ENCODE measurements at places on chromosomes 5 and 9. TPM values are rescaled to one million over a fixed set of nuclear protein-coding genes. Genes with fewer than 3 reads are reported as not detected.

Gene SH2D3C
- total RNA-seq, result 85.3 TPM

Gene CD74
- total RNA-seq, result 2,961 TPM

Gene PCDHB5
- total RNA-seq, result 2.3 TPM

Gene ADAMTS13
- 2.0 TPM for total RNA-seq

Gene KLHL3
- total RNA-seq, result 6.8 TPM

Gene WDR38
- total RNA-seq, result not detected

Gene TAF11L13
- not detected for total RNA-seq

Gene CCDC152
- total RNA-seq, result 0.78 TPM

Gene LECT2
- not detected for total RNA-seq

Gene FLT4
- total RNA-seq, result 38.6 TPM

Gene PFN3
- total RNA-seq, result not detected

DNA sequence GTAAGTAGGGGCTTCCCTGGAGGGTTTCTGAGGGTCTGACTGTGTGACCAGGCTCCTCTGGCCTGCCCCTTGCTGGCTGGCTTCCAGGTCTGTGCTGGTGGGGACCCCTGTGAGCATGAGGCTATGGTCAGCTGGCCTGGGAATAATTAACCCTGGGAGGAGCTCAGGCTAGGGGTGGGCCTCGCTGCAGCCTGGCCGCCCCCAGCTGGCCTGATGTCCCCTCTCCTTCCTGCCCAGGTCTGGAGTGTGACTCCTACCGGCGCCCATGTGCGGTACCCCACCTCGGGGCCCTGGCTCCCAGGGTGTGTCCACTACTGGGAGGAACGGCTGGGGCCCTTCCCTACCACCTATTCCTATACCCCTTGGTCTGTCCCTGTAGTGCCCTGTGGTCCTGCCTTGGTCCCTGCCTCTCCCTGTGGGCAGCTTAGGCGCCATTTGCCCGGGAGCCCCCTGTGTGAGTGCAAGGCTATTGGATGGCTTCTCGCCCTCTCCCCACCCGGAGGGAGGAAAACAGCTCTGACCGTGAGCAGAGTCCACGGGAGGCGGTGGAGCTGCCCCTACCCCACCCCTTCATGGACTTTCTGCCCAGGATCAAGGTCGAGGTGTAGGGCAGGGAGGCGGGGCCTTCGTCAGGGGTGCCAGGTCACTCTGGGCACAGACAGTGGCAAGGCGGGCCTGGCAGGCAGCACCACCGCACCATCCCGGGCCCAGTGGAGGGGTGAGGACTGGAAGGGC lies 9.4 kb downstream of the RXRA start:
- no peak overlapping the region for H3K4me3 ChIP-seq
- DNase-seq, result no peak

DNA sequence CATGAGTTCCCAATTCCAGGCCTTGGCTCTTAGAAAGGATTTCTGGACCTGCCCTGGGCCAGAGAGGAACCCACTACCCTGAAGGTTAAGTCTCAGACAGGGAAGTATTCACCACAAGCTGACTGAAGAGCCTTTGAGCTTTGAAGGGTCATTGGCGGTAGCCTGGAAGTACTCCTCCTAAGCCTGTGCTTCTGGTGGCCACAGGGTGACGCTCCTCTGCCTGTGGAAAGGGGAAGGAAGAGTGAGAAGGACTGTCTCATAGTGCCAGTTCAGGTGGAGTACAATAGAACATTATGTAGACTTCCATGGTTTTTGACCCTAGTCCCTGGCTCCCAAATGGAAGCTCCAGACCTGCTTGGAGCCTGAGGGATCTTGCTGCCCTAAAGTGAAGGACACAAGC lies 1233.2 kb upstream of the CDH6 start:
- no peaks in the 10 kb centered on the region for H3K4me1 ChIP-seq
- H3K27me3 ChIP-seq, result no peaks in the 10 kb centered on the region
- no peak overlapping the region for H3K4me3 ChIP-seq
- no peak overlapping the region for H3K27ac ChIP-seq
- no peak for DNase-seq

GRCh38 chr5:145407300-145408047 lies 427.7 kb downstream of the PRELID2 start:
- H3K27me3 ChIP-seq, result no peaks in the 10 kb centered on the region
- no peak for DNase-seq
- no peak overlapping the region for H3K27ac ChIP-seq
- H3K36me3 ChIP-seq, result no peaks in the 10 kb centered on the region
- no peak overlapping the region for H3K4me3 ChIP-seq

GRCh38 chr5:5203451-5203850 lies 63.3 kb downstream of the ADAMTS16 start:
- no peaks in the 10 kb centered on the region for H3K4me1 ChIP-seq
- H3K4me3 ChIP-seq, result no peak overlapping the region
- no peaks in the 10 kb centered on the region for H3K27me3 ChIP-seq
- no peak overlapping the region for H3K27ac ChIP-seq

DNA sequence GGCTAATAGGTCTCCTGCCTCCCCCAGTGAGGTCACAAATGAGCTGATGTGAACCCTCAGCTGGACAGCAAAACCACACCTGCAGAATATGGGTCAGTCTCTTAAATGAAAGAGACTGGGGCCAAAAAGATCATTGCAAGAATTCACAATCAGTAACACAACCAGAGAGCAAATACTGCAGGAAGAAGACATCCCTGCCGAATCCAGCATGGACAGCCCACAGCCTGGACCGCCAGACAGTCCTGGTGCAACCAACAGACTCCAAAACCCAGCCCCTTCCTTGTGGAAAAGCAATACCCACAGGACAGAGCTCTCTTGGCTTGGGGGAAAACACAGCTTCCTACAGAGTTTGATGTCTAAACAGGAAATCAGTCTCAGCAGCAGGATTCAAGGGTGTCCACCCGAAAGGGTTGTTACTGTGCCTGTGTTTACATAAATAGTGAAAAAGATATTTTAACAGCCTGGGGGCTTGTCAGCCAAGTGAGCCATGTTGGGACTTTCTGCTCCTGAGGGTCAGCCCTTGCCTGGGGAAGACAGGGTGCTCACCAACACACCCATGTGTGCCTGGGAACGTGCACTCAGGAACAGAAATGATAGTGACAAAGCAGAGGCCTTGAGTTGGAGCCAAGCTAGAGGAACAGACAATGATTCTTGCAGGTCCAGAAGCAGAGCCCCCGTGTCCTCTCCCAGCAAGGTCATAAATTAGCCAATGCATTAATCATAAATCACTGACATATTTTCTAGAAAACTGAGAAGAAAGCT lies 106.2 kb downstream of the SEMA5A start:
- no peaks in the 10 kb centered on the region for H3K36me3 ChIP-seq
- H3K4me3 ChIP-seq, result no peak overlapping the region
- no peak overlapping the region for H3K27ac ChIP-seq

- DNase-seq, result no peak
- no peaks in the 10 kb centered on the region for H3K4me1 ChIP-seq
- no peak overlapping the region for H3K4me3 ChIP-seq
- no peaks in the 10 kb centered on the region for H3K36me3 ChIP-seq
Observed at GRCh38 chr5:65161655-65162054, 320.1 kb downstream of the ADAMTS6 start.

- no peaks in the 10 kb centered on the region for H3K27me3 ChIP-seq
- no peak overlapping the region for H3K27ac ChIP-seq
Observed at GRCh38 chr5:111266491-111266890, 42.3 kb downstream of the CAMK4 start.

DNA sequence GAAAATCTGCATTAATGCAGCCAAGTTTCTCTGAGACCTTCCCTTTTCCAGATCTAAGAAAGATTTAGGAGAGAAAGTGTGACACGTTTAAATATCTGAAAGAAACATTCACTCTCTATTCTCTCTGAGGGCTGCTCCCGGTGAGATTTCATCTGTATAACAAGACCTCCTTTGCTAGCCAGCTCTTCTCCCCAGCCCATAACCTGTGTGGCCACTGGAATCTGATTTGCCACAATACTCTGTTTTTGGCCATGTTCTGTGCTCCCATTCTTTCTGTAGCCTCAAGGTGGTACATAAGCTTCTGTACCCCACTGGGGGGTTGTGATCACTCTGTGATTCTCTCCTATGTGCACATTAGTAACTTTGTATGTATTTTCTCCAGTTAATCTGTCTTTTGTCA lies 291.0 kb upstream of the SEMA6A start:
- no peaks in the 10 kb centered on the region for H3K4me1 ChIP-seq
- H3K27ac ChIP-seq, result no peak overlapping the region
- H3K27me3 ChIP-seq, result peaks cover 4% of the 10 kb centered on the region
- H3K36me3 ChIP-seq, result no peaks in the 10 kb centered on the region

DNA sequence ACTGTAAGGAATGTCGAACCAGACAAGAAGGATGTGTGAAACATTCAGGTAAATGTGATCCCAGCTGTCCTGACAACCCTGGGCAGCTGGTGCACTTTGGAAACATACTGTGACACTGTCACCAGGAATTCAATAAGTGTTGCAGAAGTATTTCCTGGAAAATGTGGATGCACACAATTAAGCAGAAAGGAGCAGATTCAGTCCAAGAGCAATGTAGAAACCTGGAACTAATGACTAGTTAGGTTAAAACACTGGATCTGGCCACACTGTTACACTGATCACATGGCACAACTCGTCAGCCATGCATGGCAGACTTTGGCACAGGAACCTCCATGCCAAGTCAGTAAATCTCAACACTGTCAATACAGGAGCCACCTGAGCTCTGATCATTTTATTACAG lies 109.0 kb downstream of the FAM174A start:
- no peaks in the 10 kb centered on the region for H3K4me1 ChIP-seq
- H3K27ac ChIP-seq, result no peak overlapping the region
- H3K36me3 ChIP-seq, result no peaks in the 10 kb centered on the region
- no peak overlapping the region for H3K4me3 ChIP-seq

- H3K27ac ChIP-seq, result peak overlapping the region; percentile 45
- no peaks in the 10 kb centered on the region for H3K27me3 ChIP-seq
- H3K36me3 ChIP-seq, result no peaks in the 10 kb centered on the region
- peak overlapping the region; percentile 9 for H3K4me3 ChIP-seq
- no peak for DNase-seq
Observed at GRCh38 chr5:124655251-124655917, 91.1 kb downstream of the ZNF608 start.

- H3K4me1 ChIP-seq, result no peaks in the 10 kb centered on the region
- H3K27me3 ChIP-seq, result no peaks in the 10 kb centered on the region
- H3K4me3 ChIP-seq, result no peak overlapping the region
- H3K27ac ChIP-seq, result no peak overlapping the region
- H3K36me3 ChIP-seq, result peaks cover 20% of the 10 kb centered on the region
Observed at GRCh38 chr9:105385381-105385985, 62.4 kb upstream of the FSD1L start.

- no peak for DNase-seq
- peaks cover 5% of the 10 kb centered on the region for H3K4me1 ChIP-seq
- H3K27ac ChIP-seq, result no peak overlapping the region
- H3K36me3 ChIP-seq, result peaks cover 5% of the 10 kb centered on the region
- no peaks in the 10 kb centered on the region for H3K27me3 ChIP-seq
Observed at GRCh38 chr9:96505316-96505991, 55.5 kb downstream of the HABP4 start.

- no peak overlapping the region for H3K27ac ChIP-seq
- H3K4me3 ChIP-seq, result no peak overlapping the region
- peaks cover 18% of the 10 kb centered on the region for H3K4me1 ChIP-seq
- no peak for DNase-seq
Observed at GRCh38 chr9:125757834-125758233, 10.7 kb downstream of the PBX3 start.

DNA sequence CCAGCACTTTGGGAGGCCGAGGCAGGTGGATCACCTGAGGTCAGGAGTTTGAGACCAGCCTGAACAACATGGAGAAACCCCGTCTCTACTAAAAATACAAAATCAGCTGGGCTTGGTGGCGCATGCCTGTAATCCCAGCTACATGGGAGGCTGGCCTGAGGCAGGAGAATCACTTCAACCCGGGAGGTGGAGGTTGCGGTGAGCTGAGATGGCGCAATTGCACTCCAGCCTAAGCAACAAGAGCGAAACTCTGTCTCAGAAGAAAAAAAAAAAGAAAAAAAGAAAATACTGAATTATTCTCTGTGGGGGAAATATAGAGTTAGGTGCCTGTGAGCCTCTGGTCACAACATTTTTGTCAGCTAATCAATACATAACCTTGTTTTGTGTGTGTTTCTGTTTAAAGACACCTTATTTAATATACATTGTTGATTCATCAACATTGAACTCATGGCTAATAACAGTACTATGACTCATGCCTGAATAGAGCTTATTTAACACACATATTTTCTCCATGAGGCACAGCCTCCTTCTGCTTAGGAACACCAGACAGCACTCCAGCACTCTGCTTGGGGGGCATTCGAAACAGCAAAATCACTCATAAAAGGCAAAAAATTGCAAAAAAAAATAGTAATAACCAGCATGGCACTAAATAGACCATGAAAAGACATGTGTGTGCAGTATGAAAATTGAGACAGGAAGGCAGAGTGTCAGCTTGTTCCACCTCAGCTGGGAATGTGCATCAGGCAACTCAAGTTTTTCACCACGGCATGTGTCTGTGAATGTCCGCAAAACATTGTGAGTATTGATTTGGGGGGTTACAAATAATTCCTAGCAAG lies at the start of gene IL31RA:
TSS of gene IL31RA (plus strand) at position 519 of the 836 bp plus-strand sequence. CDS start at position 733, 214 bp downstream.
- H3K27me3 ChIP-seq, result no peaks in the 10 kb centered on the region
- H3K36me3 ChIP-seq, result no peaks in the 10 kb centered on the region
- H3K4me1 ChIP-seq, result no peaks in the 10 kb centered on the region

DNA sequence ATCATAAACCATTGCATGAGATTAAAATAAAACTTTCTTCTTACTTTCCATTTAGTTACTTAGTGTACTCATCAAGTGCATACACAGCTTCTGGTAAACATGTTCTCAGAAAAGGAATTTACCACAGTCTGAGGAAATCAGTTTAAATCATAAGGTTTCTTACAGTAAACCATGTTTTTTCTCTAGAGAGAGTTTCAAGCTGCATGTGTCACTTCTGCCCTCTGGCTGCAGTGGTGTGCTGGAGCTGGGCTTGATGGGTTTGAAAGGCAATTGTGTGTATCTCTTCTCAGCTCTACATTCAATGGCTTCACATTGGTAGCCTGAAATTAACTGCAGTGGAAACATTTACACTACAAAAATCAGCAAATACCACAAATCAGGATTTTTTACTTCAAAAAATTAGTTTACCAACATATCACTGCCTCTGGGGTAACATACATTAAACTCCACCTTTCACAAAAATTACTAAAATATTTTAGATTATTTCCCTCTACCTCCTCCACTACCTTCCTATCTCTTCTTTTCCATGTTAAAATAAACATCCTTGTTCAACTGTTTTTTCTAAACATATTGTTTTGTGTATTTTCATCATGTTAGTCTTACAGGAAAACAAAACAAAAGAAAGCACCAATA lies 414.3 kb downstream of the ANXA1 start:
- no peaks in the 10 kb centered on the region for H3K4me1 ChIP-seq
- H3K27me3 ChIP-seq, result no peaks in the 10 kb centered on the region
- no peak for DNase-seq
- H3K4me3 ChIP-seq, result no peak overlapping the region
- no peaks in the 10 kb centered on the region for H3K36me3 ChIP-seq
- no peak overlapping the region for H3K27ac ChIP-seq

DNA sequence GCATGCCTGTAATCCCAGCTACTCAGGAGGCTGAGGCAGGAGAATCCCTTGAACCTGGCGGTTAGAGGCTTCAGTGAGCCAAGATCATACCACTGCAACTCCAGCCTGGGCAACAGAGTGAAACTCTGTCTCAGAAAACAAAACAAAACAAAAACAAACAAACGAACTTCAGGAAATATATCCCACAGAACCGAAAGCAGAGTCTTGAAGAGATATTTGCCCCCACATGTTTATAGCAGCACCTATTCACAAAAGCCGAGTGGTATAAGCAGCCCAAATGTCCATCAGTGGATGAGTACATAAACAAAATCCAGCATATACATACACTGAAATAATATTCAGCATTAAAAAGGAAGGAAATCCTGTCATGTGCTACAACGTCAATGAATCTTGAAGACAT lies 57.6 kb upstream of the GRIN3A start:
- no peak overlapping the region for H3K4me3 ChIP-seq
- no peak overlapping the region for H3K27ac ChIP-seq
- H3K27me3 ChIP-seq, result no peaks in the 10 kb centered on the region
- no peak for DNase-seq
- H3K36me3 ChIP-seq, result no peaks in the 10 kb centered on the region

- peaks cover 4% of the 10 kb centered on the region for H3K4me1 ChIP-seq
- no peak for DNase-seq
- H3K27ac ChIP-seq, result no peak overlapping the region
Observed at GRCh38 chr5:168790671-168791250, 211.6 kb upstream of the PANK3 start.

All from upper lobe of right lung (tissue), 1 donor.